IPS DF 6.9 (cell line): ENCODE measurements at places on chromosomes 3 and 15.
A peak's percentile ranks its signal among the peaks of the same experiment; 100 is the strongest.

DNA sequence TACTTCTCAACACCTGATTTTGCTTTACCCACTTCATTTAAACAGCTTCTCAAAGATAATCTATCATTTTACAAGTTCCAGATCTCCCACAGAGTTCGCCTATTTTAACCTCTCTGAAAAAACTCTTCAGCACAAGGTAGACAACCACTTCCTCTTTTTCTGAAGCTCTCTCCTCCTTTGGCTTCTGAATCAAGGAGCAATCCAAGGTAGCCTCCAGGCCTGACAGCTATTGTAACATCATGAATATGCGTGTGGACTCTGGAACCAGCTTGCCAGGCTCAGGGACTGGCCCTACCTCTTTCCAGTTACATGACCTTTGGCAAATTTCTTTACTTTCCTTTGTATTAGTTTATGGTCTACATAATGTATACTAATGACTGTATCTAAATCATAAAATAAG, 405.9 kb upstream of the ZNF385D start:
- DNase-seq: no peak

DNA sequence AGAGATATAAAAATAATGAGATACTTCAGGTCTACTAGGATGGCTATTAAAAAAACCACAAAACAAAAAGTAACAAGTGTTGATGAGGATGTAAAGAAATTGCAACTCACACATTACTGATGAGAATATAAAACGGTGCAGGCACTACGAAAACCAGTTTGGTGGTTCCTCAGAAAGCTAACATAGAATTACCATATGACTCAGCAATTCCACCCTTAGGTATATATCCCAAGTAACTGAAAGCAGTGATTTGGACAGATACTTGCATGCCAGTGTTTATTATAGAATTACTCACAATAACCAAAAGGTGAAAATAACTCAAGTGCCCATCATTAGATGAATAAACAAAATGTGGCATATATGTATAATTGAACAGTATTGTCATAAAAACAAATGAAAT, 87.5 kb upstream of the MELTF start:
- no peak for DNase-seq

DNA sequence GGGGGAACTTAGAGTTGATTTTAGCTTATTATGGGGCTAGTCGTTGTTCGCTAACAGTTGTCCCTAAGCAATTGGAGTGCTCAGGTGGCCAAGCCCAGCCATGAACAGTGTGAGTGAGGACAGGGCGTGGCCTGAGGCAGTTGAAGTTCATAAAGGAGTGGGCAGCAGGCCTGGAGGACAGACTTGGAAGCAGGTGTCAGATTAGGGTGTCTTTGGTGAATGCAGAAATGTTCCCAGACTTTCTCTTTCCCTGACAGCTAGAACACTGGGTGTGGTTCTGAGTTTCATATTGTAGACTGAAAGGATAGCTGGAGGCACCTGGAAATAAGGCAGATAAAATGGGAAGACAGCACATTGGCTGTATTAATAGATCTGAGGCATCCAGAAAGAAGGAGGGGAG, 59.8 kb upstream of the FGD5 start:
- DNase-seq: no peak

GRCh38 chr15:99423186-99424130, 142.3 kb upstream of the MEF2A start:
- no peak for DNase-seq

GRCh38 chr15:38647683-38648082, 83.1 kb upstream of the RASGRP1 start:
- no peak for DNase-seq

DNA sequence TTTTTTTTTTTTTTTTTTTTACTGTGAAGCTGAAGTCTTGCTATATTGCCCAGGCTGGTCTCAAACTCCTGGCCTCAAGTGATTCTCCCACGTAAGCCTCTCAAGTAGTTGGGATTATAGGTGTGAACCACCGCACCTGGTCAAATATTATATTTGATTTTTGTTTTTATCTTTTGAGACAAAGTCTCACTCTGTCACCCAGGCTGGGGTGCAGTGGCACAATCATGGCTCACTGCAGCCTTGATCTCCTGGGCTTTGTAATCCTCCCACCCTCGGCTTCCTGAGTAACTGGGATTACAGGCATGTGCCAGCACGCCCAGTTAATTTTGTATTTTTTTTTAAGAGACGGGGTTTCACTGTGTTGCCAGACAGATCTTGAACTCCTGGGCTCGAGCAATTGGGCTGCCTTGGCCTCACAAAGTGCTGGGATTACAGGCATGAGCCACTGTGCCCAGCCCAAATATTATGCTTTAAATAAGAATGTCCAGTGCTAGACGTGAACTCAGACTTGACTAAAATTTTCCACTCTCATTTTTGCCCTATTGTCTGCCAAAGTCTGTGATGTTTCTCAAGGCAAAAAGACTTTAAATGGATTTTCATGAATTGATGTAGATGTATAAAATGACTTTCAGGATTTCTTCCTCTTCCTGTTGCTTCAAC, 33.4 kb upstream of the CRBN start:
- no peak for DNase-seq

DNA sequence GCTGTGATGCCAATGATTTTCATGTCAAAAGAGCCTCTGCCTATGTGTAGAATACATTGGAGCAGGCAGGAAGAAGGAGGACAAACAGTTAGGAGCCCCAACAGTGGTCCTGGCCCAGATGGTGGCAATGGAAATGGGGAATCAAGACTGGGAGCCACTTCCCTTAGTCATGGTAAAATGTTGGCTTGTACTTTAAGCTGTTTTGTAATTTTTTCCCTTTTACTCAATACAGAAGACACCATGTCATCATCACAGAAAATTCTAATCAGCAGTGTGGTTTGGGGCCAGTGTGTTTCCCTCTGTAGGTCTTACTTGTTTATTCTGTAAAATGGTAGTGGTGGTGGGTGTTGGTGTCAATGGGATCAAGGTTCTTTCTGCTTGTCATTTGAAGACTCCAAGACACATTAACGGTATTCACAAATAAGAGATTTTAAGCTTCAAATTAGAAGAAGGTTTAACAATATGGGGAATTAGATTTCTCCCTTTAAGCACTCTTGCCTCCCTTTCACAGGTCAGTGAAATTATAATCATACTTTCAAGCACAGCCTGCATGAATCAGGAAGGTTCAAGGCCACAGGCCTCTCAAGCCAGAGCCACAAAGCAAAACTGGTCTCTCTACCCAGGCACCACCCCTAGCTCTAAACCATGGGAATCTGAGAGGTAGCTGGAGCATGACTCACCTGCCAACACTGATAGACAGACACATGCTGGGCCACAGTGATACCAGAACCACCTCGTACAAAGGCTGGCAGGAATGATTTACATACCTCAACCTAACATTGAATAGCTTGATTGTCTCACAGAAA, 24.9 kb downstream of the SIAH2 start:
- no peak for DNase-seq

DNA sequence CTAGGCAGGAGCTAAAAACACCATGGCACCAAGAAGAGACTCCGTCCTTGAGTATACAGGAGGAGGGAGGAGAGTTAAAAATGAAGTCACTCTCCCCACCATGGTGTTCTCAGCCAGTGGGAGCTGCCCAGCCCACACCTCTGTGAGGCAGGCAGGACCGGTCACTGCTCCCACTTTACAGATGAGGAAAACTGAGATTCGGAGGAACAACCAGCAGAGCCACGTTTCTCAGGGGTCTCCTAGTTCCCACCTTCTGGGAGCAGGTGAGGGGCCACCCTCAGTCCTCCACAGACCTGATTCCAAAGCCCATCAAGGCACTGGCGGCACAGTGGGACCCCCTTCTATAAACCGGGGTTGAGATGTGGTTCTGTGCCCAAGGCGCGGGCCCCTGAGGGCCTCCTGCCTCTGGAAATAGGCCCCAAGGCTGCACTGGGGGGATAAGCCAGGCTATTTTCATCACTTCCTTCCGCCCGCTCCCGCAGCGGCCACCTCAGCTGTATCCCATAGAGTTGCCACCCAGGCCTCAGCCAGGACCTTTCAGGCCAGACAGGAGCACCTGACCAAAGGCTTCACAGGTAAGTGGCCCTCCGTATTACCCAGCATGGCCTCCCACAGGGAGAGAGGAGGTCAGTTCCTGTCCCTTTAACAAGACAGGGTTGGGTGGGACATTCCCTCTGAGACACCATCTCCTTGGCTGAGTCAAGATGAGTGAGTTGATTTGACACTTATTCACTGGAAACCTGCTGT, at the start of gene GP9:
TSS of gene GP9 (plus strand) at position 504 of the 747 bp plus-strand sequence. CDS start 961 bp downstream, outside the sequence.
- no peak for DNase-seq

DNA sequence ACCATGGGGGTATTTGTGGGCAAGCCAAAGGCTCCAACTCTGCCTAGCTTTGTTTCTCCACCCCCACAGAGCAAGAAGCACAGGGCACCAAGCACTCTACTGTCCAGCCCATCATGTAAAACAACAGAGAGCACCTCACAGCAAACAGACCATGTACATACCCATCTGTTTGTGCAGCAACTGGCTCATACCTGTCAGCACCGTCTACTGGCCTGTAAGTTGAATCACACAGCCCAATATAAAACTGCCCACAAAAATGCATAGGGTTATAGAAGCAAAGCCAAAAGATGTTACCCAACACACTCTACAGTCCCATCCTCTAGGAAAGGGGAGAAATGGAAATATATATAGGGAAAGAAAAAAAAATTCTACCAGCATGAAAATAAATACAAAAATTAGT, 139.7 kb upstream of the CPNE4 start:
- DNase-seq: no peak

DNA sequence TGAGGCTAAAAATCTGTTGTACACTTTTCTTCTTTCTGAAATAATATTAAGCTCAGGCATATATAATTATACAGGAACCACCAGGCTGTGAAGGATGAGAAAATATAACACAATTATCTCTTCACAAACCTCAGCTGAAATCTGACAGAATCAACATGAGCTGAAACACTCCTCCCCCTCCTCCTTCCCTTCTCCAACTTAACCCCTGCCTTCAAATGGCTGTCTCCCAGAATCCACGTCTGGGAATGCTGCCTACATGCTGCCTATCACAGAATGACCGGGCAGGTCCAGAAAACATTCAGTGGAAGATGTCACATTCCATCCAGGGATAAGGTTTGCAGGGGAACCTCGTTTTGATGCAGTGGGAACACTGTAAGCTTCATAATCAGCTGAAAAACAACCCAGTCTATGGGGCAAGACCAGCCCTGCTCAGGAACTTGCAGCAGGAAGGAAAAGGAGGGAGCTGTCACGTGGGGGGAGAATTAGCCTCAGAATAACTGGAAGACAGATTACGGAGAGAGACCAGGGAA, 44.0 kb upstream of the SEMA6D start:
- no peak for DNase-seq

DNA sequence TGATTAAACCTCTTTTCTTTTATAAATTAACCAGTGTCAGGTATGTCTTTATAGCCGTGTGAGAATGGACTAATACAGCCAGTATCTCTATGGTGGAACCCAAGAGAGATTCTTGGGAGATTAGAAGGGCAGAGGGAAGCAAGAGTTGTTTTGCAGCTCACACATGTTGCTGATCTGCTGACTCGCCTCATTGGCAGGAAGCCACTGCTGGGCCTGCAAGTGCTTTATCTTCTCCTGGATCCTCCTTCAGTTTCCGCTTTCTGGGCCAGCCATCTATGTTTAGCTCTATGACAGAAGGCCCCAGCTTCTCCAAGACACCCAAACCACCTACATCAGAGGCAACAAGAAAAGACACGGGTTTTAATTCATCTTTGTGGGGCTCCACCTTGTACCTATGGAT, 23.4 kb upstream of the GALNT15 start:
- DNase-seq: no peak

- no peak for DNase-seq
Observed at GRCh38 chr15:39546842-39547241, 34.0 kb upstream of the THBS1 start.

DNA sequence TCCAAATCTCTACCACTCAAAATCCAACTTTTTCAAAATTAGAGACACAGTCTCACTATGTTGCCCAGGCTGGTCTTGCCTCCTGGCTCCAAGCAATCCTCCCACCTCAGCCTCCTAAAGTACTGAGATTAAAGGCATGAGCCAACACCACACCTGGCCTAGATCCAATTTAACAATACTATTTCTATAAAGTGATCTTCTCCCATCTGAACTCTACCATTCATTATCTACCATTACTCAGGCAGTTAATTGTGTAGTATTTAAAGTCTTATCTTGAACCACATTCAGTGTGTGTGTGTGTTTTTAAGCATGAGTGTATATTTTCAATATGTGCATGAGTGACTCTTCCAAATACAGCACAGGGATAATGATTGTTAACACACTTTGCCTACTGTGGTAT, 77.0 kb downstream of the INO80 start:
- no peak for DNase-seq

- no peak for DNase-seq
Observed at GRCh38 chr3:193640728-193641439, 47.9 kb downstream of the OPA1 start.

- no peak for DNase-seq
Observed at GRCh38 chr3:38088126-38089078, 48.5 kb downstream of the ACAA1 start.

GRCh38 chr3:24605511-24606028, 110.9 kb upstream of the THRB start:
- no peak for DNase-seq

- DNase-seq: no peak
Observed at GRCh38 chr3:106795553-106795952, 581.7 kb upstream of the CCDC54 start.

GRCh38 chr15:77753281-77753873, 120.7 kb upstream of the LINGO1 start:
- no peak for DNase-seq

DNA sequence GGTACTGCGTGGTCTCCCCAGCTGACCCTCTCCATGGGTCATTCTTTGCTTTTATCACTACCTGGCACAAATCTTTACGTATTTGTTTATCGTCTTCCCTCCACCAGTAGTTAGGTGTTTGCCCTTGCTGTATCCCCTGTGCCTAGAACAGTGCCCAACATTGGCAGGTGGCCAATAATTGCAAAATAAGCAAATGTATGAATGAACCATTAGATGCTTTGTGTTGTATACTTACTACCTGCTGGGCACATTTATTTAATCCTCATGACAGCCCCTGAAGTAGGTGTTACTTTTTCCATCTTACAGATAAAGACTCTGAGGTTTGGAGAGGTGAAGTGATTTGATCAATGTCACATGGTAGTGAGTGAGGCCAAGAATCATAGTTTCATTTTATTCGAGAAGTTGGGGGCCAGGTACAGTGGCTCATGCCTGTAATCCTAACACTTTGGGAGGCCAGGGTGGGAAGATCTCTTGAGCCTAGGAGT, 2.0 kb upstream of the TWF2 start:
- DNase-seq: no peak

DNA sequence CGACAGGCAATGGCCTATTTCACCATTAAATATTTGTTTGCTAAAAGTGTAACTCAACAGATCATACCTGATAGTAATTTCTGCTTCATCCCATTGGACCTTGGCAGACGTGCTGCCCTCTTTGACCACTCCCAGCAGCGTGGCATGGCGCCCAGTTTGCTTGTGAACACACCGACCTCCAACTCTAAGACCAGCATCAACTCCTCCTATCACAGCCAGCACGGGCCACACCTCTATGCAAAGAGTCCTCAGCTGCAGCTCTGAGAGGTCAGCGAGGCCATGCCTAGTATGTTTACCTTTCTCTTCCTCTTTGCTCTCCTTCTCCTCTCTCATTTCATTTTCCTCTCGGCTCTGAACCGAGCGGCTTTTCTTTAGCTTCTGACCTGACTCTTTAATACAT, 80.6 kb downstream of the FBXL22 start:
- no peak for DNase-seq

GRCh38 chr3:45464336-45465170, 76.2 kb downstream of the LARS2 start:
- DNase-seq: peak; percentile 50

- no peak for DNase-seq
Observed at GRCh38 chr3:135374571-135374970, 579.5 kb downstream of the EPHB1 start.
